A549 treated with RU486 at 1 μM for 4 hours (cell line): ENCODE measurements at places on chromosomes 2 and 18. TPM values are rescaled to one million over a fixed set of nuclear protein-coding genes. Genes with fewer than 3 reads are reported as not detected.

The HOXD4 gene
- 0.29 to 0.66 TPM (median 0.49 TPM) in 5 replicates for total RNA-seq

The RAB12 gene
- total RNA-seq: 19.8 to 33.6 TPM (median 29.8 TPM) in 5 replicates

The SLC16A14 gene
- 0.87 to 1.7 TPM (median 1.1 TPM) in 5 replicates for total RNA-seq

The FBXO48 gene
- total RNA-seq: 0.45 to 0.56 TPM (median 0.49 TPM) in 5 replicates

The GKN1 gene
- 0.34 to 1.2 TPM (median 0.54 TPM) in 5 replicates for total RNA-seq

The LIMS4 gene
- 0.37 to 1.1 TPM (median 0.56 TPM) in 5 replicates for total RNA-seq

The MYCN gene
- not detected in 5 replicates for total RNA-seq

The TNFAIP6 gene
- total RNA-seq: 1.3 to 2.0 TPM (median 1.7 TPM) in 5 replicates

The MERTK gene
- 1.4 to 2.0 TPM (median 1.8 TPM) in 5 replicates for total RNA-seq

The GPR39 gene
- 9.9 to 10.4 TPM (median 10.4 TPM) in 5 replicates for total RNA-seq

The UGT1A3 gene
- total RNA-seq: 0.10 to 0.22 TPM (median 0.13 TPM) in 3 of 5 replicates, not detected in the others

The RUFY4 gene
- not detected in 5 replicates for total RNA-seq

The ZFP36L2 gene
- 19.9 to 31.5 TPM (median 29.1 TPM) in 5 replicates for total RNA-seq

The UGT1A7 gene
- total RNA-seq: 3.4 to 6.3 TPM (median 3.9 TPM) in 5 replicates

The UBXN2A gene
- 12.9 to 21.8 TPM (median 20.4 TPM) in 5 replicates for total RNA-seq

The ANKRD30B gene
- not detected in 5 replicates for total RNA-seq
